ENCODE measurements at places on chromosomes 7 and 10.
A peak's percentile ranks its signal among the peaks of the same experiment; 100 is the strongest.

DNA sequence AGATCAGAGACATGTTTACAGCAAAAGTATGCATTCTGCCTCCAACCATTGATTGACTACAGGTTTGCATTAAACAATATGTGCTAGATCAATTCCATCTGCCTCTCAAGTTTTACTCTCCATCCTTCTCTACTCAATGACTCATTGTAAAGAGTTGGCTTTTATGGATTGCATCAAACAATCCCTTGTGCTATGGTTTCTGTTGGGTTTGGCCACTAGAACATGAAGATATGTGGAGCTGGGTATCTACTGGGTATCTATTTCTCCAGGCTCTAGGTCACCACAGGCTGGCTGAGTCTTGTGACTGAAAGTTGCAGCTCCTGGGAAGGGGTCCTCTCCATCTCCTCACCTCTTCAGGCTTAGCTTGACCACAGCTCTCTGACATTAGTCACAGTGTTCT, 204.7 kb downstream of the DGKI start:
- no peak for DNase-seq

DNA sequence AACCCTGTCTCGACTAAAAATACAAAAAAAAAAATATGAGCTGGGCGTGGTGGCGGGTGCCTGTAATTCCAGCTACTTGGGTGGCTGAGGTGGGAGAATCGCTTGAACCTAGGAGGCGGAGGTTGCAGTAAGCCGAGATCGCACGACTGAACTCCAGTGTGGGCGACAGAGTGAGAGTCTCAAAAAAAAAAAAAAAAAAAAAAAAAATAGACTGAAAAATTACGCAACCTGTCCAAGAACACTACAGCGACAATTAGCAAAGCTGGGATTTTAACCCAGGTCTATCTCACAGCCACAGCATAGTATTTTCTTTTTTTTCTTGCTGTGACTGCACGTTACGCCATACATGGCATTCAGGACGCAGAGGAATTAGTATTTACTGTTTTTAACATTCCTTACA, 1.1 kb upstream of the RABGEF1 start:
- no peak for DNase-seq

DNA sequence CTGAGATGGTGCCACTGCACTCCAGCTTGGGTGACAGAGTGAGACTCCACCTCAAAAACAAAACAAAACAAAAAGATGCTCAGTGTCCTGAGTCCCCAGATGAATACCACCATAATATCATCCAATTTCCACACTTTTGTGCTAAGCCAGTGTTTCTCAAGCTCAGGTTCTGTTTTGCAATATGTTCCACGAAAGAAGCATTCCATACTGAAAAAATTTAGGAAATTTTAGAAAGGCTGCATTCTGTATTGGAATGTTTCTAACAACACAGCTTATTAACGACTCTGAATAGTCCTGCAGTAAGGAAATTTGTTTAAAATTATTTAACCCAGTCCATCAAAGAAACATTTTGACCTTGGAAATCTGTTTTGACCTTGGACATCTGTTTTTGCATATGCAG, 142.4 kb downstream of the EPC1 start:
- DNase-seq: no peak

DNA sequence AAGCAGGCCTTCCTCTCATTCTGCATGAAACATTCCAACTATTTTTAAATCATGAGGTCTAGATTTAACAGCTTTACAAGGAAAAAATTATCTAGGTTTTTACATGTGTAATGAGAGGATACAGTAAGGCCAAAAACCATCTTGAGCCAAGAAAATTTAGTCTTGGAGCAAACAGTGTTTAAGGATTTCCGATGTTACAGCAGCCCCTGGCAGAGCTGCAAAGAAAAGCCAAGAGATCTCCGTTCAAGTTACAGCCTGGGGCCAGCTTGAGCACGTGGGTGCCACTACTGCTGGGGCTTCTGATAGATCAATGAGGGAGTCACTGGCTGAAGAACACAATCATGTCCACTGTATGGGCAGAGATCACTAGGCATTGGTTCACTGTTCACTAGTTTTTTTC, 156.2 kb downstream of the EVX1 start:
- DNase-seq: no peak

DNA sequence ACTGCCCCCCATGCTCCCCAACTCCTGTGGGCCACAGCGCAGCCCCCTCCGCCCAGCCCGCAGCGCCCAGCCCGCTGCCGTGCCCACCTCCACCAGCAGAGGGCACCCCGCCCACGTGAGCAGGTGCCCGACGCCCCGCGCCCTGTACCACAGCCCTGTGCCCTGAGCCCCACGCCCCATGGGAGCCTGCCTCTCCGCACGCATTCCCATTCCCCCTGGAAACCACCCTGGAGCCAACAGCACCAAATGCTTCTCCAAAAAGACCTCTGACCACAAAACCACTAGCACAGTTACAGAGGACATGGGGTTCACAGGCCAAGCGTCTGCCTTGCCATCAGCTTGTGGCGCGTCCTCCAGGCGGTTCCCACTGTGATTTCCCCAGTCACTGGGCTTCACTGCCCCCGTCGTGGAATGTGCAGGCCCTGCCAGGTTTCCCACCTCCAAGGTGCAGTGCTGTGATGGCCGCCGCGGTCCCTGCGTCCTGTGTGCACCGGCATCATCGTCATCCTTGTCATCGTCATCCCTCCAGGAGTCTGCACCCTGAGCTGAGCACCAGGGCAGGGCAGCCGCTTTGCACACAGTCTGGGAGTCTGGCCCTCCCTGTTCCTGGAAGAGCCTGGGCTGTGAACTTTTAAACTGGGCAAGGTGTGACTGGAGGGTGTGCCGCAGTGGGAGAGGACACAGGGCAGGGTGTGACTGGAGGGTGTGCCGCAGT, 61.7 kb downstream of the PWWP2B start:
- peak; percentile 78 for DNase-seq

DNA sequence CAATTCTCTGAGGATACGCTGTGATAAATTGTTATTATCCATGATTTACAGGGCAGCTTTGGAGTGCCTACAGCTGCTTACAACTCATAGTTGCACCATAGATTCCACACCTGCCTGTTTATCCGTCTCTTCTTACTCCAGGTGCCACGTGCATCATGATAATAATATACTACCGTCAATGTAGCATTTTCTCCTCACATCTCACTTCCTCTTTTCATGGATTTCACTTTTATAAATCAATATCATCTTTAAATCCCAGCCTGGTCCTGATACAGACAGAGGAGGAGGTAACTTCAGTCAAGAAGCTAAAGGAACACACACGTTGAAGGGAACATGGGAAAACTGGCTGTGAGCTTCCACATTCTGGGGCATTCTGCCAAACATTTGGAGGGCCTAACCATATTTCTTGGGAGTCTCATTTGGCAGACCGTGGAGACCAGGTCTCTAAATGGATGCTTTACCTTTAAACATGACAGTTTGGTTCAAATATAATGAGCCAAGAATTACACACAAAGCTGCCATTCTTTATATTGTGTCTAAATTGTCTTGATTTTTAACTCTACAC, 2.4 kb downstream of the CH25H start:
- no peak for DNase-seq

GRCh38 chr10:52903397-52903938, 130.9 kb upstream of the MBL2 start:
- peak; percentile 64 for DNase-seq

- DNase-seq: no peak
These were observed 79.7 kb upstream of the BMPER start for GRCh38 chr7:33825644-33826043.
